Fibroblast of pulmonary artery (primary cell): ENCODE measurements at places on chromosomes 6 and 20.

DNA sequence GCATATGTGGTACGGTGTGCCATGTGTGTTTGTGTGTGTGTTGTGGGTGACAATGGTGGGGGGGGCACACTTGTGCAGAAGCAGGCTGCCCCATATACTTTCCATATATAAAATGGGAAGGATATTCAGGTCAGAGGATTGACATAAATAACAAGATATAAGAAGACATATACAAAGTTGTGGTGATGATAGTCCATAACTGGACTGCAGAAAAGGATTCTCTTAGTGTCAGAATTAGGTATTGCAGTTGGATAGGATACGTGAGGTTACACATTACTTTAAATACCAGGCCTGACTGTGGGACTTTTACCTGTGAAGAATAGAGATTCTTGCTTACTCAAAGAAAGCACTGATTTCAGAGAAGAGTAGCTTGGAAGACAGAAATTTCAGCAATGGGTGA, 1260.3 kb downstream of the EPHA7 start:
- no peak for DNase-seq

GRCh38 chr6:148700047-148700715, 46.6 kb upstream of the UST start:
- peak; percentile 78 for DNase-seq

- DNase-seq: no peak
Measured at GRCh38 chr6:28770732-28771131, 153.1 kb downstream of the TRIM27 start.

- no peak for DNase-seq
Measured at GRCh38 chr20:37524859-37525708, 2.6 kb downstream of the BLCAP start.

DNA sequence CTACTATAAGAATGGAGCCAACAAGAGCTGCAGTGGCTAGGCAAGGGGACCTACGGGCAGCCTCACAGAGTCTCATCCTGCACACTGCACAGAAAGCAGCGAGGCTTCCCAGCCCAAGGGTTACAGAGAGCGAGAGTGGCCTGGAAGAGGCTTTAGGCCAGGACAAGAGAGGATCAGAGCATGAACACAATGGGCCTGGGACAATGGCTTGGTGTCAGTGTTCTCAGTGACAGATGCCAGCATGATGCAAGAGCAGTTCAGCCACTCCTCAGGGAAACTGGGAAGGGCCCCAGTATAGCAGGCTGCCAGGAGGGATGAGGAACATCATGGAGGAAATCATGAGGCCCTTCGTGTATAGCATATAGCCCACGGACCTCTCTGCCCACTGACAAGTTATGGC, 108.0 kb downstream of the NUS1 start:
- DNase-seq: no peak

GRCh38 chr6:28747631-28748157, 176.1 kb downstream of the TRIM27 start:
- DNase-seq: peak; percentile 63

- peak; percentile 72 for DNase-seq
Measured at GRCh38 chr6:64732888-64733287, 974.1 kb downstream of the EYS start.

GRCh38 chr20:12207875-12208274, 290.2 kb downstream of the BTBD3 start:
- peak; percentile 73 for DNase-seq
